Fibroblast of skin of abdomen (primary cell): ENCODE measurements at places on chromosomes 5 and 9.

GRCh38 chr5:113660206-113660605 lies 146.7 kb downstream of the YTHDC2 start:
- DNase-seq: no peak

DNA sequence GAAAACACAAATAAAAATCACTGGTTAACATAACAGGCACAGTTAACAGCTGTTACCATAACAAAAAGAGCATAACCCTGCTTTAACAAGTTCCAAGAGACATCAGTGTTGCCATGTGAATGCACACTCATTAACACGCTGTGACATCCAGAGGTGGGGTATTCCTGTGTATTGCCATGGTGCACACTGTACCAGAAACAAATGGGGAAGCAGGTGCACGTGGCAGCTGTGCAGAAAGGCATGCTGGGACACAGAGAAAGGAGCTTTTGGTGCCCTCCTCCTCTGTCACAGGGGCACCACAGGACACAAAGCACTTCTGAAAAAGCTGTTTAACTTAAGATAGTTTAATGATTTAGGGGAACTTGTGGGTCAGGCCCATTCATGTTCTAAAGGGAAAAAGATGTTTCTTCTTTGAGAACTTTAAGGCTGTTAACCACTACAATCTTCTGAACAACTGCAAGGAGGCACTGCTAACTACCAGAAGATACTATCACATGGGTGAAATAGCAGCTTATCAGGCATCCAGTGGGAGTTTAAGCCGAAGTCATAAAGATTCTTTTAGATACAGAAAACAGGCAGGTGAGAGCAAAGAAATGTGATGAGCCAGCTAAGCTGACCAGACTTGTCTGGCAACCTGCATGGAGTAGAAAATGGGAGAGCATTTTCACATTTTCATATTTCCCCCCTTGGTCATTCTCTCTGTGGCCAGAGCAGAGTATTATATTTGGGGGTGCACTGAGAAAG lies 56.4 kb upstream of the GOLPH3 start:
- no peak for DNase-seq

- peak; percentile 53 for DNase-seq
Observed at GRCh38 chr5:93607367-93608258, 24.6 kb downstream of the NR2F1 start.

DNA sequence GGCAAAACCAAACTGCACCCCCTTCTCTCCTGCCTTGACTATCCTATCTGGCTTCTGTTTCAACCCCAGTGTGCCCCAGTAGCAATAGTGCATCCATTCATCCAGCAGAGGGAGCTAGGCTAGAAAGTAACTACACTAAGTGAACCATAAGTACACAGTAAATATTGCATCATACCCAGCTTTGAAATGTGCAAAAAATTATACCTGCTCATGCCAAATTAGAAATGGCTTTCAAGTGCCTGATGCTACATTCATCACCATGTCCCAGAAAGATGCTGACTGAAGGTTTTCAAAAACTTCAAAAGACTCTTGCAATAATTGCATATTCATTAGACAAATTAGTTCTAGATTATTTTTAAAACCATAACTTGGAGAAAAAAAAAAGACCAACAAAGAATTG lies 153.5 kb downstream of the PRELID2 start:
- DNase-seq: peak; percentile 70

DNA sequence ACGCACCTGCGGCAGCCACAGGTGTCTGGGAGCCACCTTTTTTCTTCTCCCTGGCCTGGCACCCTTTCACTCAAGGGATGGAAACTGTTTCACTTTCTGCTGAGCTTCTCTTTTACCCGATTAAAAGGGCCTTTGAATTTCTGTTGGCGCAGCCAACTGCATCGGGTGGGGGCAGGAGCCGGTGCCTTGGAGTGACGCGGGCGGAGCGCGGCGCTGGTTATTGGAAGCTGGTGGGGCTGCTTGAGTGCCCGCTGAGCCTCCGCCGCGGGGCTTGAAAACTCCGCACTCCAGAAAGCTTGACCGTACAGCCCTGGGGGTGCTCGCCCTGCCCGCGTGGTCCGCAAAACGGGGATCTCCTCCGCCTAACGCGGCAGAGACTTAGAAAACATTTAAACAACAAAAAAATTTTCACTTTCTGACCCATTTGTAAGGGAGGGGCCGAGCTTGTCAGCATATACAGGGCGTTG lies 52.0 kb upstream of the TJP2 start:
- peak; percentile 20 for DNase-seq

DNA sequence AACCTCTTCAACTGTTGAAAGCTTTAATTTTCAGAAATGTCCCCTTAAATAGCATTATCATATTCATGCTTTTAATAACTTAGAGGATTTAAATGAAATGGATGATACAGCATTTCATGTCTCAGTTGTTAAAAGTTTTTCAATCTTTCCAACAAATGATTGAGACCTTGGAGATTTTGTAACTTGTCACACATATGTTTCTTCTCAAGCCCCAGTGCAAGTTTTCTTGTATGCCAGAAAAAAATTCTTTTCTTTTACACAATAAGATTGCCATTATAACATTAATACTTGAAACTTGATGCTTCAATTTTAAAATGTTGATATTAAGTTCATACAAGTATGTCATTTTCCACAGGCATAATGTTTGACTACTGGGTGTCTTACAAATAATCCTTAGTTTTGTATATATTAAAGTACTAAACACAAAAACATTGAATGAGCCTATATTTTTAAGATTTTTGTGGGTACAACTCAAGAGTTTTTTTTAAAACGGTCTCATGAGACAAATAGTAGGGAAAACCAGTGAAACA lies 124.5 kb downstream of the AGTPBP1 start:
- no peak for DNase-seq

- peak; percentile 67 for DNase-seq
Observed at GRCh38 chr5:176436656-176437055, 11.5 kb upstream of the FAF2 start.
